ENCODE measurements at places on chromosomes 13 and 19.

- DNase-seq = no peak
Observed at GRCh38 chr13:40371531-40372125, 294.8 kb downstream of the FOXO1 start.

DNA sequence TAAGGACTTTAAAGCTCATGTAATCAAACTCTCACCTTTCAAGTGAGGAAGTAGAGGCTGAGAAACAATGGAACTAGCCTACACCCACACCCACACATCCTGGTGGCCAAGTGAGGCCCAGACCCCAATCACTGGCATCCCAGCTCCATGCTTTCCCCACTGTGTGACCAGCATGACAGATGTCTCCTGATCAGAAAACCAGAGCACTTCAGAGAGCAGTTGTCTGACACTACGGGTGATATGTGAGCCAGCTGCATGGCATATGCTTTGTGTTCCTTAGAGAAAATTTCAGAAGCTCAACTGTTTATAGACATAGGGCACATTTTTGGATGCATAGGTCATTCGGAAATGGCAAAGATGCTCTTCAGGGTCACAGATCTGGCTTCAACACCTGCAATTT, 315.2 kb downstream of the NDFIP2 start:
- DNase-seq = no peak

DNA sequence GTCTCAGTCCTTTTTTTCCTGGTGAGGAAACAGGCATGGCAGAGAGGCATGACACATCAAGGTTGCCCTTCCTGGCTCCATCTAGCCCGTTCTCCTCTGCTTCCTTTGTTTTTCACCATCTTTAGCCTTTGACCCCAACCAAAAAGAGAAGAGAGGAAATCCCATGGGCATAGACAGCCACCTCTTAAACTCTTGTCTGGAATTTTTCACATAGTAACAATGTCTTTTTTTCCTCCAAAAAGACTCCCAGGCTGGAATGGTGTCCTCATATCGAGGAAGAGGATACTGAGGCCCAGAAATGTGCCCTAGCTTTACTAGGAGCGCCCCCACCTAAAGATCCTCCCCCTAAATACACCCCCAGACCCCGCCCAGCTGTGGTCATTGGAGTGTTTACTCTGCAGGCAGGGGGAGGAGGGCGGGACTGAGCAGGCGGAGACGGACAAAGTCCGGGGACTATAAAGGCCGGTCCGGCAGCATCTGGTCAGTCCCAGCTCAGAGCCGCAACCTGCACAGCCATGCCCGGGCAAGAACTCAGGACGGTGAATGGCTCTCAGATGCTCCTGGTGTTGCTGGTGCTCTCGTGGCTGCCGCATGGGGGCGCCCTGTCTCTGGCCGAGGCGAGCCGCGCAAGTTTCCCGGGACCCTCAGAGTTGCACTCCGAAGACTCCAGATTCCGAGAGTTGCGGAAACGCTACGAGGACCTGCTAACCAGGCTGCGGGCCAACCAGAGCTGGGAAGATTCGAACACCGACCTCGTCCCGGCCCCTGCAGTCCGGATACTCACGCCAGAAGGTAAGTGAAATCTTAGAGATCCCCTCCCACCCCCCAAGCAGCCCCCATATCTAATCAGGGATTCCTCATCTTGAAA, at the start of gene GDF15:
GDF15 (plus strand) TSS at position 484 of the 868 bp plus-strand sequence; CDS start at position 516, 32 bp downstream.
- no peak for DNase-seq

GRCh38 chr13:111337206-111337605, 16.8 kb downstream of the TEX29 start:
- DNase-seq = no peak

DNA sequence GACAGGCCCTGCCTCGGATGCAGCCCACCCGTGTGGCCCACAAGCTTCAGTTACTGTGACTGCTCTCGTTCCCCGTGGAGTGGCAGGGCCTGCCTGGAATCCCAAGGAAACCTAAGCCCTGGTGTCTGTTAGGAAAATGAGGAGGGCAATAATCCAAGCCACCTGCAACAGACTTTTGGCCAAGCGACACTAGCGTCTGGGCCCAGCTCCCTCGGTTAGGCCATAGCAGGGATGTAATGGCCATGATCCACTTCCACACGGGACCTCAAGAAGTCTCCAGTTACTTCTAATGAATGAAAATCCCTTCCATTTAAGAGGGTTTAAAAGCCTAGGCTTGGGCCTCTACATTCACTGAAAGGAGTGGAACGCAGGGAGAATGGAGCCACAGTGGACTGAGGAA, 8.9 kb downstream of the ZC3H4 start:
- DNase-seq = no peak

GRCh38 chr19:42282819-42283187, 13.8 kb downstream of the CIC start:
- DNase-seq = peak; percentile 7

DNA sequence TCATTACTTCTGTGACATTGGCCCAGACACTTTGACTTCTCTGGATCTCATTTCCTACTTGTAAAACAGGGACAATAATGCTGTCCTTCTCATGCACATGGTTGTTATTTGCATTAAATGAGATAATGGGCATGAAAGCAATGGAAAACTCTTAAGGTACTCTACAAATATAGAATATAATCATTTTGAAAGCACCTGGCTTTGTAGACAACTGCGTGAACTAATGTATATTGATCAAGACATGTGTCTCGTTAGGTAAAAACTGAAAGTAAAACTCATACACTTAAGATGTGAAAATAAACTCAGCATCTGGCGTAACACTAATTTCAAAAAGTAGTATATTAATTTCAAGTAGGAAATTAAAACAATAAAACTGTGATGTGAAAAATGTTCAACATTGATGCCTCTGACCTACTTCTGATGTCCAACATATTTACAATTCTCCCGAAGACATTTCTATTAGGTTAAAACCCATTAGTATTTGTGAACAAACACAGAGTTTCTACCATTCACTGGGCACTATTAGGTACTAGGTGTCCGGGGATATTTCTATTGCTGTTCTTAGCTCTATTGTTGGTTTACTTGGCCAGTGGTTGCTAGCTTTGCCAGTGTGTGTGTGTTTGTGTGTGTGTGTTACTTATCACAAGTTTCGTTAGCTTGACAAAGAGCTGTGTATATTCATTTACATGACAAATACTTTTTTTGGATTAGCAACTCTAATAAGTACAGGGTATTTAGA, 220.5 kb downstream of the KCNRG start:
- DNase-seq = no peak

DNA sequence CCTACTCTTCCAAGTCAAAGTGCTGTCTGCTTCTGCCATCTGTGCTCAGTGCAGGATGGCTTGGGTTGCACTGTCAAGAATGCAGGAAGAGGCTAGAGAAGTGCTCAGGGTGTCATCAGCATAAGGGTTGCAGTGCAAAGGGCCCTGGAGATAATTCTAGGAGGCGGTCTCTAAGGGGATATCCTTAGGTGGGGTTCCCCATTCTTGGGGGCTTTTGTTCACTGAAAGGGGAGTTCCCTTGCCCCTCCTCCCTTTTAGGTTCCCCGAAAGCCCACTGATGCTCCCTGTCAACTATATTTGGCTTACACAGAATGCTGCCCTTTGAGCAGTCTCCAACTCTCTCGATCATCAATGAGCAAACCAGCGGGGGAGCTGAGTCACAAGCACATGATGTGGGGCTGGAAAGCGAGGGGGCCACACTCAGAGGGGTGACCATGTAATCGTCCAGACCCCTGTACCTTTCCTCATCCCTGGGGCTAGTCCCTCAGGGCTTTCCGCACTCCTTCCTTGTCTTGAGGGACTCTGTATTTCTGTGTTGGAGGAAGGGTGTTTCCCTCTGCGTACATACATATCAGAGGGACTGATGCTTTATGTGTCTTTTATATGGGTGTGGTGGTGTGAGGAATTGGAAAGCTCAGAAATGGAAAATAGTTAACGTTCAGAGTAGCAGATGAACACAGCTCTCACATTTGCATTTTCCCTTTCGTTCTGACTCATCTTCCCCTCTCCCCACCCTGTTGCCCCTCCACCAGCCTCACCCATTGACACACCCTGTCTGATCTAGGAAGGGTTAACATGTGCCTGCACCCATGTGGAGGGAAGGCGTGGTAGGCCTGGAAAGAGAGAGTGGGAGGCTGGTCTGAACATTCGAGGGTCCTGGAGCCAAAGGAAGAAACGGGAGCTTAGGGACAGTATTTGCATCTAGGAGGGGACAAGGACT, 6.7 kb downstream of the ZBTB32 start:
- no peak for DNase-seq

DNA sequence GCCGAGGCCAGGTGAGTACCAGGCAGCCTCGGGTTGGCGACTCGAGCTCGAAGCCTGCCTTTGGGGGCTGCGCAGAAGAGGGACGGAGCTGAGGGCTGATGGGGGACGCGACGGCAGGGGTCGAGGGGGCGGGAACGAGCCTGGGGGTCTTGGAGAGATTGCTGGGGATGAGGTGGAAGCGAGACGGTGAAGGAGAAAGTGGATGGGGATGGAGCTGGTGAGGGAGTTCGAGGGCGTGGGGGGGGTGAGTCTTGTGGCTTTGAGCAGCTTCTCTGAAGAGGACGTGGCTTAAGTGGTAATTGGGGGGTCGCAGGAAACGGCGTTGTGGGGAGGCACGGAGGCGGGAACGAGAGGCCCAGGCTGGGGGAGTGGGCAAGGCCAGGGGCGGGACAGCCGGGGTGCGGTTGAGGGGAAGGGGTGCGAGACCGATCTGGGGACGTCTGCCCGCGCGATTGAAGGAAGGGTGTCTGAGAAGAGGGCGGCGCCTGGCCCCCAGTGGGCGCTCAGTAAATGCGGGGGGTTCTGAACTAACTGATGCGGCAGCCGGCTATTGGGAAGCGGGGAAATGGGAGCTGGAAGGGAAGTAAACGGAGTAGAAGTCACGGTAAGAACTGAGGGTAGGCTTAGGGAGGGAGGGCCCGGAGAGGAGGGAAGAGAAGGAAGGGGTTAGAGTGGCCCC, 426 bp downstream of the MYO9B start:
- peak; percentile 57 for DNase-seq

DNA sequence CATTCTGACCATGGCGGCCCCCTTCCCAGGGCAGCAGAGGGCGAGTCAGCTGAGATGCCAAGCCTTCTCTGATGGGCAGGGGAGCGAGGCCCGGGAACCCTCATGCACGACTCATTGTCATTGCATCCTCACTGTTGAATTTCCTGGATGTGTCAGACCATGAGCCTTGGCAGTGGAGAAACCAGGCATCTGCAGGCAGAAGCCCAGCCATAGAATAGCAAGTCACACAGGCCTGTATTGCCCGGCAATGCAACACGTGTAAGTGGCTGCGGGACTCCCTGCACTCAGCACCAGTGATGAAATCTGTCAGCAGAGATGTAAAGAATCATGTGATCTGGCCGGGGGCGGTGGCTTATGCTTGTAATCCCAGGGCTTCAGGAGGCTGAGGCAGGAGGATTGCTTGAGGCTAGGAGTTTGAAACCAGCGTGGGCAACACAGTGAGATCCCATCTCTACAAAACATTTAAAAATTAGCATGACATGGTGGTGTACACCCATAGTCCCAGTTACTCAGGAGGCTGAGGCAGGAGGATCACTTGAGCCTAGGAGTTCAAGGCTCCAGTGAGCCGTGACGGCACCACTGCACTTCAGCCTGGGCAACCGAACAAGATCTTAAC, 199.7 kb downstream of the KATNAL1 start:
- no peak for DNase-seq

DNA sequence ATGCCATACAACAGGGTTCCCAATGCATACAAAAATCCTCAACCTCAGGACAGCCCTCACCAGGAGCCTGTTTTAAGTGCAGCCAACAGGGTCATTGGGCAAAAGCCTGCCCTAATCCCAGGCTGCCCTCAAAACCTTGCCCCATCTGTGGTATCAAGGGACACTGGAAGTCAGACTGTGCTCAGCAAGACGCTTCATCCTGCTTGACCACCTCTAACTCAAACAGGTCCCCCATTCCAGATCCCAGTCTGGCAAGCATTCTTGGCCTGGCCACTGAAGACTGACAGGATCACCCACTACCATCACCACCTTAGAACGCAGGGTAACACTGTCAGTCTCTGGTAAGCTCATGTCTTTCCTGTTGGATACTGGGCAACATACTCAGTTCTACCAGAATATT, 15.0 kb upstream of the ZSCAN4 start:
- DNase-seq = no peak

DNA sequence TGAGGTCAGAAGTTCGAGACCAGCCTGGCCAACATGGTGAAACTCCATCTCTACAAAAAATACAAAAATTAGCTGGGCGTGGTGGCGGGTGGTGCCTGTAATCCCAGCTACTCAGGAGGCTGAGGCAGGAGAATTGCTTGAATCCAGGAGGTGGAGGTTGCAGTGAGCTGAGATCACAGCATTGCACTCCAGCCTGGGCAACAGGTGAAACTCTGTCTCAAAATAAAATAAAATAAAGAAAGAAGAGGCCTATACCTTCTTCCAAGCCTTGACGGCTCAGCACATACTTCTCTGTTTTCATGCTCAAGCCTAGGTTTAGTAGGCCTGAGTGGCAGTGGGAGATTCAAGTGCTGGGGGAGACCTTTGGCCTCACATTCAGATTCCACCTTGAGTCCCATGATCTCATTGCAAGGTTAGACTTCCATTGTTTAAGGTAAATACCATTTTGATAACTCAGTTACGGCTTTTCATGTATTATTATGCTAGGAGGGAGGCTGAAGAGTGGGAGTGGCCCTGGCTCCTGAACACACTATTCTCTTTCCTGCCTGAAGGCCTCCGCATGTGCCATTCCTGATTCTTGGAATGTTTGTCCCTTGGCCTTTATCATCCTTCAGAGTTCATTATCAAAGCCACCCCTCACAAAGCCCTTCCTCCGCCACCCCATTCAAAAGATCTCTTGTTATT, 1.6 kb upstream of the SPINT2 start:
- no peak for DNase-seq

DNA sequence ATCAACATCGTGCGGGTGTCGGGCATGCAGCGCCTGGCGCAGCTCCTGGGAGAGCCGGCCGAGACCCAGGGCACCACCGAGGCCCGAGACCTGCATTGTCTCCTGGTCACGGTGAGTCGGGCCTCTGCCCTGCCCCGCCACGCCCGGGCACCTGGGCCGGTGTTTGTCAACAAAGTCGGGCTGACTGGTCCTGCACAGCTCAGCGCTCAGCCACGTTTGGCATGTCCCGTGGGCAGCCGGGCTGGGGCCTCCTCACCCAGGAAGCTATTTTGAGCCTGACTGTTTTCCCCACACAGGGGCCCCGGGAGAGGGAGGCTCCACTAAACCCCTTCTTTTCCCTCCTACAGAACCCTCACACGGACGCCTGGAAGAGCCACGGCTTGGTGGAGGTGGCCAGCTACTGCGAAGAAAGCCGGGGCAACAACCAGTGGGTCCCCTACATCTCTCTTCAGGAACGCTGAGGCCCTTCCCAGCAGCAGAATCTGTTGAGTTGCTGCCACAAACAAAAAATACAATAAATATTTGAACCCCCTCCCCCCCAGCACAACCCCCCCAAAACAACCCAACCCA, 1.3 kb downstream of the GADD45B start:
- DNase-seq = no peak

DNA sequence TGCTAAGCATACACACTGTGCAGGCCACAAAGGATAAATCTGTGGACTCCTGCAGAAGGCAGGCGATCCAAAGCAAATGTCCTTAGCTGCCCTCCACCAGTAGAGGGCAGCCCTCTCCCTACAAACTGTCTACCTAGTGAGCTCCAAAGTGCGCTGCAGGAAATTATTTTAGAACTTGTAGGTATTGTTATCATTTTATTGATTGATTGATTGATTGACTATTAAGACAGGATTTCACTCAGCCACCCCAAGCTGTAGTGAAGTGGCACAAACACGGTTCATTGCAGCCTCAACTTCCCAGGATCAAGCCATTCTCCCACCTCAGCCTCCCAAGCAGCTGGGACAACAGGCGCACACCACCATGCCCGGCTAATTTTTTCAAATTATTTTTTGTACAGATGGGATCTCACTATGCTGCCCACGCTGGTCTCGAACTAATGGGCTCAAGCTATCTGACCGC, 37.3 kb downstream of the RNF6 start:
- peak; percentile 79 for DNase-seq
